ENCODE measurements at places on chromosomes 3 and 15. TPM values are rescaled to one million over a fixed set of nuclear protein-coding genes. Genes with fewer than 3 reads are reported as not detected.

GRCh38 chr3:188021041-188021440 lies 132.9 kb upstream of the LPP start:
- H3K4me1 ChIP-seq, result no peaks in the 10 kb centered on the region
- no peaks in the 10 kb centered on the region for H3K36me3 ChIP-seq
- DNase-seq, result no peak
- no peak overlapping the region for H3K4me3 ChIP-seq

GRCh38 chr3:108322352-108322751 lies 26.0 kb downstream of the HHLA2 start:
- H3K27ac ChIP-seq, result no peak overlapping the region
- no peaks in the 10 kb centered on the region for H3K27me3 ChIP-seq
- DNase-seq, result no peak
- H3K36me3 ChIP-seq, result no peaks in the 10 kb centered on the region
- no peak overlapping the region for H3K4me3 ChIP-seq
- H3K4me1 ChIP-seq, result peaks cover 11% of the 10 kb centered on the region

- no peaks in the 10 kb centered on the region for H3K4me1 ChIP-seq
- H3K4me3 ChIP-seq, result no peak overlapping the region
- no peaks in the 10 kb centered on the region for H3K36me3 ChIP-seq
- H3K27ac ChIP-seq, result no peak overlapping the region
Measured at GRCh38 chr3:145807990-145808389, 353.0 kb downstream of the PLOD2 start.

GRCh38 chr3:171407759-171408158 lies 52.4 kb downstream of the TNIK start:
- DNase-seq, result no peak
- H3K4me3 ChIP-seq, result no peak overlapping the region
- no peaks in the 10 kb centered on the region for H3K36me3 ChIP-seq
- no peaks in the 10 kb centered on the region for H3K27me3 ChIP-seq

Gene GATM
- 160 TPM for total RNA-seq

- DNase-seq, result no peak
- H3K4me1 ChIP-seq, result peaks cover under 1% of the 10 kb centered on the region
- H3K27ac ChIP-seq, result no peak overlapping the region
- H3K36me3 ChIP-seq, result no peaks in the 10 kb centered on the region
- no peaks in the 10 kb centered on the region for H3K27me3 ChIP-seq
- H3K4me3 ChIP-seq, result no peak overlapping the region
Measured at GRCh38 chr15:73678498-73678897, 5.7 kb upstream of the CD276 start.

GRCh38 chr3:52249683-52250082 lies 4.1 kb downstream of the PPM1M start:
- H3K4me1 ChIP-seq, result peaks cover 61% of the 10 kb centered on the region
- H3K27ac ChIP-seq, result no peak overlapping the region
- peaks cover 56% of the 10 kb centered on the region for H3K36me3 ChIP-seq
- no peaks in the 10 kb centered on the region for H3K27me3 ChIP-seq
- no peak for DNase-seq
- no peak overlapping the region for H3K4me3 ChIP-seq

- no peaks in the 10 kb centered on the region for H3K27me3 ChIP-seq
- no peak for DNase-seq
- H3K4me1 ChIP-seq, result peaks cover 3% of the 10 kb centered on the region
- H3K27ac ChIP-seq, result no peak overlapping the region
Measured at GRCh38 chr3:186143250-186143649, 34.4 kb upstream of the ETV5 start.

- H3K36me3 ChIP-seq, result no peaks in the 10 kb centered on the region
- H3K4me1 ChIP-seq, result no peaks in the 10 kb centered on the region
- DNase-seq, result no peak
- H3K4me3 ChIP-seq, result no peak overlapping the region
Measured at GRCh38 chr15:39269821-39270220, 311.1 kb upstream of the THBS1 start.

- H3K36me3 ChIP-seq, result no peaks in the 10 kb centered on the region
- no peak for DNase-seq
- H3K27ac ChIP-seq, result no peak overlapping the region
Measured at GRCh38 chr15:38698254-38698653, 133.6 kb upstream of the RASGRP1 start.

GRCh38 chr15:101342056-101342455 lies 47.0 kb upstream of the SNRPA1 start:
- H3K27ac ChIP-seq, result no peak overlapping the region
- H3K36me3 ChIP-seq, result no peaks in the 10 kb centered on the region
- no peaks in the 10 kb centered on the region for H3K4me1 ChIP-seq
- no peak overlapping the region for H3K4me3 ChIP-seq
- DNase-seq, result no peak

DNA sequence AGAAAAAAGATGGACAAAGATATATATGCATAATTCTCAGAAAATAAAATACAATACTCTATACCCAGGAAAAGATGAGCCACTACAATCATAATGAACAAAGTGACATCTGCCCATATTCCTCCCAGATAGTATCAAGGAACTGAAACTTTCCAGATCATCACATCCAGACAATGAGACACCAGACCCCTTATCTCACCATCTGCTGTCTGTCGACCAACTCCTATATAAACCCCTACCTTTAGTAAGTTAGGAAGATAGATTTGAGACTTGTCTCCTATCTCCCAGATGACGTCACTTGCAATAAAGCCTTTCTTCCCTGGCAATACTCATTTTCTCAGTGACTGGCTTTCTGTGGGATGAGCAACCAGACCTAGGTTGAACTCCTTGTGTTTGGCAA lies 1071.6 kb downstream of the PLOD2 start:
- H3K36me3 ChIP-seq, result no peaks in the 10 kb centered on the region
- H3K27me3 ChIP-seq, result no peaks in the 10 kb centered on the region
- DNase-seq, result no peak
- H3K4me1 ChIP-seq, result no peaks in the 10 kb centered on the region

Gene KIF15
- total RNA-seq, result 1.1 TPM

Gene SNTN
- not detected for total RNA-seq

DNA sequence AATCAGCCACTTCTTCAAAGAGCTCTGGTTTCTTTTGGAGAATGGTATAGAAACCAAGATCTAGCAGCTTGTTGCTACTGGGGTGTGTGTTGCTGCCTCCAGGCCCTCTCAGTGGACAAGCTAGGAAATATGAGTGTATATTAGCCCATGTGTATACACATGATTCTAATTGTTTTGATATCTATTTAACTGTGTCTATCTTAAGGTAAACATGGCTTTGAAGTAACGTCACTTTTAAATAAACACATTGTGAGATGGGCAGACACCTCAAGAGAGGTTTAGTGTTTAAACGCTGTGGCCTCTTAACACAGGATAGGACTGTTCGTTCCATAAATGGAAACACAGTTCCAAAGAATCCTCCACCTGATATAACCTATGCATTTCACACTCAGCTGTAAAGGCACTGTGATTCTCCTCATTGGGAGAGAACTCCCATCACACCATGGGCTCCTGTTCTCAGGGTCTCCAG lies 87.0 kb downstream of the GMPS start:
- no peaks in the 10 kb centered on the region for H3K27me3 ChIP-seq
- no peak for DNase-seq
- no peaks in the 10 kb centered on the region for H3K4me1 ChIP-seq
- no peak overlapping the region for H3K27ac ChIP-seq
- H3K36me3 ChIP-seq, result no peaks in the 10 kb centered on the region

DNA sequence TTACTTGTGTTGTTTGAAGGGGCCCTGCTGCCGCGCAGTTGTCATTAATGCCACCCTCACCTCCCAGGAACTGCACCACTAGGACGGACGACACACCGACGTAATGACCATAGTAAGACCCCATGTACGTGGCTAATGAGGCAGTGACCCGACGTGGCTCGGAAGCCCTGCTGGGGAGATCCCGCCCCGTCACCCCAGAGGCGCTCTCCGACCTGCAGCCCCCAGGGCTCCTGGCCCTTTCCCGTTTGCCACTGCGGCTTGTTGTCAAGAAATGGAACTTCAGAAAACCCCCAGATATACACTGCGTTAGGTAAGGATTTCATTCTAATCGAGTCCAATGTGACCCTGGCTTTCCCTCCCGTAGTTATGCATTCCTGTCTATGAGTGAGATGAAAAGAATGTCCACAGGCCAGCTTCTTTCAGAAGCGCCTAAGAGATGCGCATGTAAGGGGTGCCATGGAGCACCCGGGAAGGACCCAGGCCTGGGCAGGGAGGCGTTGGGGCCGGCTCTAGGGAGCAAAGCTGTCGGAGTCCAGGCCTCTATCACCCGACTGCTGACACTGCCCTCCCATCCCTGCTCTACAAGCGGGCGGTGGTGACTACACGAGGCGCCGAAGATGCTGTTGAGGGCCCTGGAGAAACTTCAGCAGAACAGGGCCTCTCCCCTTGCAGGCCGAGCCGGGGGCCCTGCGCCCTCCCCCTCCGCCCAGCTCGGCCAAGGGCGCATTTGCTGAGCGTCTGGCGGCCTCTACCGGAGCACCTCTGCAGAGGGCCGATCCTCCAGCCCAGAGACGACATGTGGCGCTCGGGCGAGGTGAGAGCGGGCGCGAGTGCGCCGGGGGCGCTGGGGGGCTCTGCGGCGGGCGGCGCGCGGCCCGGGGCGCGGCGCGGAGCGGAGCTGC lies at the start of gene GABRA5:
TSS of gene GABRA5 (plus strand) at position 765 of the 902 bp plus-strand sequence. CDS start 2,187 bp downstream, outside the sequence.
- H3K36me3 ChIP-seq, result no peaks in the 10 kb centered on the region
- peaks cover 14% of the 10 kb centered on the region for H3K4me1 ChIP-seq
- H3K27me3 ChIP-seq, result peaks cover 45% of the 10 kb centered on the region
- DNase-seq, result no peak

- no peaks in the 10 kb centered on the region for H3K4me1 ChIP-seq
- H3K27me3 ChIP-seq, result no peaks in the 10 kb centered on the region
- H3K4me3 ChIP-seq, result no peak overlapping the region
- H3K27ac ChIP-seq, result no peak overlapping the region
- H3K36me3 ChIP-seq, result no peaks in the 10 kb centered on the region
Measured at GRCh38 chr3:147046916-147047315, 359.4 kb downstream of the ZIC4 start.

Gene PDIA3
- total RNA-seq, result 83.2 TPM

GRCh38 chr3:156664831-156665178 lies 9.6 kb upstream of the TIPARP start:
- no peaks in the 10 kb centered on the region for H3K36me3 ChIP-seq
- no peak overlapping the region for H3K4me3 ChIP-seq
- H3K27ac ChIP-seq, result no peak overlapping the region
- peaks cover 16% of the 10 kb centered on the region for H3K4me1 ChIP-seq

DNA sequence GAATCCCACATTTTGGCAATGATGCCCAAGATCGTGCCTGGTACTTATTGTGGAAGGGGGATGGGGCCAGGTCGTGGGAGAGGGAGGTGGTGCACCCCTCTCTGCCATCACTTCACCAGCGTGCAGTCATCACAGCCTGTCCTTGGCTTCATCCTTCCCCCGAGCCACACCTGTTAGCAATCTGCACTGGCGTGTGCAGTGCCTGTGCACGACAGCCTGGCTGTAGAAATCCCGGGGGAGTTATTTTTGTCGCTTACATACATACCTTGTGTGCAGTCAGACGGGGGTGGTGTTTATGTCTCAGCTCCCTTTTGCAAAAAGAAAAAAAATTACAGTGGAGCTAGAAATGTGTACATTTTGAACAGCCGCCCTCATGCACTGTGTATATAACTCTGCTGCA lies 216.0 kb downstream of the TLE3 start:
- H3K27ac ChIP-seq, result no peak overlapping the region
- peaks cover 22% of the 10 kb centered on the region for H3K27me3 ChIP-seq
- no peaks in the 10 kb centered on the region for H3K36me3 ChIP-seq
- DNase-seq, result no peak
- H3K4me3 ChIP-seq, result no peak overlapping the region

Gene VIPR1
- total RNA-seq, result 72.3 TPM

Gene GLDN
- total RNA-seq, result 4.8 TPM

DNA sequence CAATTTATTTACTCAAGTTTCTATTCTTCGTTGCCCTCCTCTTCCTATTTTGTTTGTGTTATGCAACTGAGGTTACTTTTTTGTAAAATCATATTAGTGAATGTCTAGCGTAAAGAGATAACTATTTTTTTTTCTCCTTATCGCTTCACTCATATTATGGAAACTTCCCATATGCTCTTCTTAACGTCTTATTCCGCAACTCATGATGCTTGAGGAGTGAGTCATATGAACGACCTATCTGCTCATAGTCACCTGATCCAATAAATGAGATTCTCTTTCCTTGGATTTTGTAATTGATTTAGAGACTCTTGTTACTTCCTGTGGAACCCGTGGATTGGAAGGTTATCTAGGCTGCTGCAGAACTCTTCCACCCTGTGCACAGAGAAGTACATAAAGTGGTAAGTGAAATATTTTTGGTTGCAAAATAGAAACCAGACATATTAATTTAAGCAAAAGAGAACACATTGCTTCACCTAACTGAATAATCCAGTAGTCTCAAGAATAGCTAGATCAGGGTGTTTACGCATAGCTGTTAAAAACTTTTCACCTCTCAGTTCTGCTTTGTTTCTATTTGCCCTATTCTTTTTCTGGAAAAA lies 719.3 kb upstream of the SGO1 start:
- H3K27me3 ChIP-seq, result no peaks in the 10 kb centered on the region
- H3K36me3 ChIP-seq, result no peaks in the 10 kb centered on the region
- peaks cover 2% of the 10 kb centered on the region for H3K4me1 ChIP-seq
- DNase-seq, result no peak
- H3K27ac ChIP-seq, result no peak overlapping the region

Gene FOXL2
- total RNA-seq, result 0.30 TPM

Gene ZDHHC3
- total RNA-seq, result 201 TPM

- H3K27ac ChIP-seq, result no peak overlapping the region
- DNase-seq, result no peak
- H3K36me3 ChIP-seq, result no peaks in the 10 kb centered on the region
- H3K27me3 ChIP-seq, result no peaks in the 10 kb centered on the region
Measured at GRCh38 chr3:112675943-112676535, 35.1 kb upstream of the CCDC80 start.

GRCh38 chr15:42146551-42147430 lies 9.6 kb downstream of the PLA2G4F start:
- no peaks in the 10 kb centered on the region for H3K36me3 ChIP-seq
- peaks cover 20% of the 10 kb centered on the region for H3K4me1 ChIP-seq
- H3K4me3 ChIP-seq, result no peak overlapping the region
- no peaks in the 10 kb centered on the region for H3K27me3 ChIP-seq

GRCh38 chr3:15611018-15611417 lies 9.5 kb downstream of the BTD start:
- peaks cover 9% of the 10 kb centered on the region for H3K4me1 ChIP-seq
- H3K27me3 ChIP-seq, result no peaks in the 10 kb centered on the region
- H3K36me3 ChIP-seq, result no peaks in the 10 kb centered on the region
- no peak overlapping the region for H3K4me3 ChIP-seq
- H3K27ac ChIP-seq, result peak overlapping the region; percentile 63
- DNase-seq, result no peak

- DNase-seq, result no peak
- no peak overlapping the region for H3K4me3 ChIP-seq
- no peak overlapping the region for H3K27ac ChIP-seq
- peaks cover 9% of the 10 kb centered on the region for H3K4me1 ChIP-seq
- no peaks in the 10 kb centered on the region for H3K36me3 ChIP-seq
Measured at GRCh38 chr15:65638109-65638508, 16.4 kb downstream of the SLC24A1 start.

Gene C3orf85
- total RNA-seq, result not detected

DNA sequence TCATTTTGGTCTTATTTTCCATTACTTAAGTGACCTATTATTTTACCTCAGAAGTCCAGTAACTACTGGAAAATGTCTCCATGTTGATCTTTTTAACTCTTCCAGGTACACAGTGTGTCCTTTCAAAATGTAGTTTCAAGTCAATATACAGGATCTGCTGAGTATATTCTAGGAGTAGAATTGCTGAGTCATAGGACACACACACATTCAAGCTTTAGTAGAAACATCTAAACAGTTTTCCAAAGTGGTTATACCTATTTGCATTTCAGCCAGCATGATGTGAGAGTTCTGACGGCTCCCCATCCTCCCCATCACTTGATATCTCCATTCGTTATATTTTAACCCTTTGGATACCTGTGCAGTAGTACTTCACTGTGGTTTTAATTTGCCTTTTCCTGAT lies 271.9 kb downstream of the MCTP2 start:
- H3K36me3 ChIP-seq, result no peaks in the 10 kb centered on the region
- no peaks in the 10 kb centered on the region for H3K27me3 ChIP-seq
- H3K27ac ChIP-seq, result no peak overlapping the region
